ENCODE measurements at places on chromosomes 3 and 15.

DNA sequence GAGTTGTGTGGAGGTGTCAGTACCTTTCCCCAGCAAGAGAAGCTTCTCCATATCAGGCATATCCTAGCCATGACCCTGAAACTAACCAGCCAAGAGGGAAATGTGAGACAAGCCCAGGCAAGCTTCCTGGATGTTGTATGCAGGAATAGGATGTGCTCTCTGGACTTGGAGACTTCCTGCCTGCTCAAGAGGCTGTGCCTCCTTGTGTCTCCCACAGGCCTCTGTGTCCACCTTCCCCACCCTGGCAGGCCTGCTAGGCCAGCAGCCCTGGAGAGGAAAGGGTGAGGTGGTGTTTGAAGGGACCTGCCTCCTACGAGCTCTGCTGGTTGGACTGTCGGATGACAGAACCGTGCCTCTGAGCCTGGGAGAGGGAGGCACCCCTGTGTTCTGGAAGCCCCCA is 2.1 kb upstream of the DYNLT2B start:
- DNase-seq = no peak

DNA sequence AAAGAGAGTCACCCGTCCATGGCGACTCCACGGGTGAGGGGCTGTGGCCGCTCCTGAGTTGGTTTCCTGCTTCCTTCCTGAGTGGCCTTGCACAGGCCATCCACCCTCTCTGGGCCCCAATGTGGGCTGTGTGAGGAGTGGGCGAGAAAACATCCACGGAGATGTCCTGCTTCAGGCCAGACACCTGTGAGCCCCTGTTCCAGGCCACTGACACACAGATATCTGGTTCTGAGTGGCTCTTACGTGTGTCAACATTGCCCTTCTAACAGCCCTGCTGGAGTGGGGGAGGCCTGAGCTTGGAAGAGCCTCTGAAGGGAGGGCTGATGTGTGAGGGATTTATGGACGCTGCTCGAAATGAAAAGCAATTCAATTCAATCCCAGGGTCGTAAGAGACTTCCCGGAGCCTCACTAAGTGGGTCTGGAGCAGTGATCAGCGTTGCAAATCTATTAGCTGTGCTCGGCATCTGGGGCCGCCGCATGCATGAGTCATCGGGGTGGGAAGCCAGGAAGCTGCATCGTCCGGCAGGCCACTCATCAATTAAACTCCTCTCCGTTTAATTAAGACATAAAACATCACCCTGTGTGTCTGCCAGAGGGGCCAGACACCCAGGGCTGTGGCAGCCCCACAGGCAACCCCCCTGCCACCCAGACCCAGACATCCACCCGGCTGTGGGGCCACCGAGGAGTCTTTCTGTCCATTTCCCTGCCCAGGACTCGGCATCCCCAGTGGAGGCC is 20.0 kb upstream of the PRR23E start:
- DNase-seq = no peak

DNA sequence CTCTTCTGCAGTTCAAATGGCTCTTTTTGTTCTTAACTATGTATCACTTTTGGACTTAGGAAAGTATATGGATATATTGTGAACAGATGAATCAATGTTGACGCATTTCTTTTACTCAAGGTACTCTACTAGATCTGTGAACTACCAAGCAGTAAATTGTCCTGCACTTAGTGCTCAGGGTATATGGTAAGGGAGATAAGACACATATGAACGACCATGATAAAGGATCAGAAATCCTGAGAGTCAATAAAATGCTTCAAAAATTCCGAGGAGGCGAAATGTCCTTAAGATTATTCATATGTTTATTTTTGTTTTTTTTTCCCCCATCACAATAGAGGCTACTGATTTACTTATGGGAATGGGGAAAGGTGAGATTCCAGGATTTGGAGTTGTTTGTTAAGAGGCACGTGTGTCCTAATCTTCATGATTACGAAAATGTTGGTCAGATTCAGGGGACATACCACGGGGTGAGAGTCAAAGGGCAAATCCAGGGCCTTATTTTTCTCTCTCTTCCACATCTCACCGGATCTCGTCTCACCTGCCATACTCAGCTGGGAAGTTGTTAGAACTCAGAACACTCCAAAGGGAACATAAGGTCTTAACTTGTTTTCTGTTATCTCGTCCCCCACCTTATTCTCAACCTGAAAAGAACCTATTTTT is 475.1 kb upstream of the TBL1XR1 start:
- no peak for DNase-seq

DNA sequence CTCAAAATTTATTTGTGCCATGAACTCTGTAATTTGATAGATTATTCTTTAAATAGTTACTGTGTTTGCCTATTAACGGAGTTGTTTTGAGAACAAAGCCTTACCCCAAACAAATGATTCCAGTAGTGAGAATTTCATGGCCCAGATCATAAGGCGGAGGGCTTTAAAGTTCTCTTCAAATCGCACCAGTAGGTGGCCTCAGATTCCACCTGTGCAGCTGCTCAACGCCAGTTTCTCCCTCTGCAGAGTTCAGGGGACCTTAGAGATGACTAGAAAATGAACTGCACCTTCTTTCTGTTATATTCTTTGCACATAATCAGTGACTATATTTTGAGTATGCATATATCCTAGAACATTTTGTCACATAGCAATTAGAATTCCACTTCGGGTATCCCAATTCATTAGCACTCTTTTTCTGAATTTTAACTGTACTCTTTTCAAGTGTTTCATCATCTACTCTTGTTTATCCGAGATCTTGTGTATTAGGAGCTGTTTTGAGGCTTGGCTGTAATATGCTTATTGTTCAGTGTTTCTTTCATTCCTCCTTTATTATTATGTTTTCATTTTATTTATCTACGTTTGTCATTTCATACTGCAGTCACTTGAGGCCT is 232.6 kb upstream of the CHRM5 start:
- no peak for DNase-seq

GRCh38 chr3:59254976-59255375 is 205.2 kb upstream of the CFAP20DC start:
- DNase-seq = no peak

DNA sequence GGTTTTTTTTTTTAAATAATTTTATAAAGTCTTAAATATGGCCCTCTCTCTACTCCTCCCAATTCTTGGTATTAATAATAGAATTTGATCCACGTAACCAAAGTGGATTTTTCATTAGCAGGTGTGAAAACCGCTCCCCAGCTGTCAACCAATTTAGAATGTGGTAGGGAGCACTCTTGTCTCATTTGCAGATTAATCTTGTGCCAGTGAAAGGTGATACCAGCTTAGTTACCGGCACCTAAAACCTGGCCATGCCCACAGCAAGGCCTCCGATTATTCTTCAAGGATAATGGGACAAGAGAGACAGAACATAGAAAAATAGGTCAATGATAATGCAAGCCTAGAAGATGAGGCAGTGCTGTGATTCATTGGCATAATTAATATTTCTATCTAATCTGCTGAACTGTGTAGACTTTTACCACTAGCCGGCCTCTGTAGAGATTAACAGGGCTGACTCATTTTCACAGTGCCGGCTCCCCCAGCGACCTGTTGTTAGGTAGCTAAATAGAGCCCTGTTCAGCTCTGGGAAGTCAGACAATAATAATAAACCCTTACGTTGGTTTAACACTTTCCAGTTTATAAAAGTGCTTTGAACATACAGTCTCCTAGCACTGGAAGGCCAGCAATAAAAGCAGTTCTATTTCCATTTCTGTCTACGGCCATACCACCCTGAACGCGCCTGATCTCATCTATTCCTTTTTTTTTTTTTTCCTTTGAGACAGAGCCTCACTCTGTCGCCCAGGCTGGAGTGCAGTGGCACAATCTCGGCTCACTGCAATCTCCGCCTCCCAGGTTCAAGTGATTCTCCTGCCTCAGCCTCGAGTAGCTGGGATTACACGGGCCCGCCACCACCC is 102.9 kb downstream of the SHQ1 start:
- no peak for DNase-seq

DNA sequence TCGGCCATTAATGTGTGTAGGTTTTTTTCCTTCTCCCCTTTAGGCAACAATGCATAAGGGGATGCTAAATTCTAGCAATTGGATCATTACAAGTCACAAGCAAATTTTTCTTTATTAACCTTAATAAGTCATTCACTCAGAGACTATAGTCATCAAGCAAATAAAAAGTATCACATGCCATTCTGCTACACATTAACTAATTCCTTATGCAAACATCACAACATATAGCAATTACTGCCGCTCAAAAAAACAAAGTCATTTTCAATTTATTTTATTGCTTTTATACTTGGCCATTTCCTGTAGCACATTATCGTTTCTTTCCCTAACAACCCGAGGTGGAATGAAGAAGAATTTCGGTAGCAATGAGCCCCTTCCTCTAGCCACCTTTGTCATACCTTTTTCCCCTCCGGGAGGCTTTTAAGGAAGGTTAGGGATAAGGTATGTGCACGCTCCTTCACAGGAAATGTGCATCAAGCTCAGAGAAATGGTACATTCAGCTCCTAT is 421.2 kb downstream of the TIGIT start:
- DNase-seq = no peak

DNA sequence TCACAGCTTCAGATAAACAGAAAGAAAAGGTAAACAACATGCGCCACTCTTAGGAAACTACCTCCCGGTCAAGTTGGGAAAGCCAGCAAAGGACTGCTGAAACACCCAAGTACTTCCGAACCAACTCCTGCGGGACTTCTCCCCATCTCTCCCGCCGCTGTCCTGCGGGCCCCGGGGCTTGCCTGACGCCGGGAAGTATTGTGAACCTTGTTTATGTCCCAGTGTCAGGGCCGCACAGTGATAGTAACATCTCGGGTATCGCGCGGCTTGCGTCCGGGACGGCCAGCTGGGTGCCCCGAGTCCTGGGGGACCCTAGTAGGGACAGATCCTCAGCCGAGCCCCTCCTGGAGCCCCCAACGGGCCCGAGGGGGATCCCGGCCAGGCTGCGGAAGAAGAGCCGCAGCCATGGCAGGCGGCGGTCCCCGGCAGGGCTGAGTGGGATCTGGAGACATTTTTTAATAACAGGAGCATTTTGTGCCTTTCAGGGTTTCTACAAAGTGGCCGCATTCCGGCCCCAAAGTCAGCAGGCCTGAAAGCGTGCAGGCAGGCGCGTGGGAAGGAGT is 756 bp downstream of the CLPX start:
- peak; percentile 74 for DNase-seq

GRCh38 chr3:194344012-194344411 is 7.1 kb downstream of the CPN2 start:
- peak; percentile 49 for DNase-seq

DNA sequence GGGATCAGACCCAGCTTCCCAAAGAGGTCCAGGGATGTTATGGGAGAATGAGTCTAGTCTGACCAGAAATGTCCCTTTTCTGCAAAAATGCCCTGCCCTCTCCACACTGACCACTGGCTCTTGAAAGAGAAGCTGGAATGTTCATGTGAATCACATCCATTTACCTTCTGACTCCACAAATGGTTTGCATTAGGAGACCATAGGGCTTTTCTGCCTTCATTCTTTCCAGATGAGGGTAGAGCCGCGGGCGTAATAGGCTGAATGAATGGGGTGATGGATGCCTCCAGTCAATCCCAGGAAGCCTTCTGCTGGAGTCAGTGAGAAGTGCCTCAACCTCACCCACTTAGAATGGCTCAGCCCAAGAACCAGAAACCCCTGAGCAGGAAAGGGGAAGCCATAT is 47.2 kb upstream of the IREB2 start:
- DNase-seq = no peak

- peak; percentile 25 for DNase-seq
These were observed 65.0 kb upstream of the ATP2B2 start for GRCh38 chr3:10570196-10570946.

DNA sequence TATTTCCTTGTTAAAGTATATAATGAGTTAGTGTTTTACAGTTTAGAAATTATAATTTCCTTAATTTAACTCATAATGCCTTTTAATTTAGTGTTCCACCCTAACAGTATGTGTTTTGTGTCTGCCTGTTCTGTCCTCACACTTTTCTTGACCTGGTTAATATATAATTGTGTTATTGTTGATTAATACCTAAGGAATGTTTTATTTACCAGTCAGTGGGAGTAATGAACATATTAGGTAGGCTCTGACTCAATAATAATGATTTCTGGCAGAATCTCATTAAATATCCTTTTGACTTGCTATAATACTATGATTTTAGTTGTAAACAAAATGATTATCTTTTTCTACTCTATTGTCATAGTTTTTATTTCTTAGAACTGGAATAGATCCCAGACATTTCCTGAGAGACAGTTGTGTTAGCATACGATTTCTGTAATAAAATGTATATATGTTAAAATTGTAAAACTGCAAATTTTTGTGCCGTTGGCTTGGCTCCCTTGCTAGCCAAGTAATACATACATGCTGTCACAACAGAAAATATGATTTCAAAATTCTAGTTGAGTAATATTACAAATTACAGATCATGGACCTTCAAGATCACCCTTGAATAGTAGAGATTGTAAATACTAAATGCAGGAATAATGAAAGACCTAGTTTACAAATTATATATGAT is 51.9 kb downstream of the RASA2 start:
- DNase-seq = no peak

DNA sequence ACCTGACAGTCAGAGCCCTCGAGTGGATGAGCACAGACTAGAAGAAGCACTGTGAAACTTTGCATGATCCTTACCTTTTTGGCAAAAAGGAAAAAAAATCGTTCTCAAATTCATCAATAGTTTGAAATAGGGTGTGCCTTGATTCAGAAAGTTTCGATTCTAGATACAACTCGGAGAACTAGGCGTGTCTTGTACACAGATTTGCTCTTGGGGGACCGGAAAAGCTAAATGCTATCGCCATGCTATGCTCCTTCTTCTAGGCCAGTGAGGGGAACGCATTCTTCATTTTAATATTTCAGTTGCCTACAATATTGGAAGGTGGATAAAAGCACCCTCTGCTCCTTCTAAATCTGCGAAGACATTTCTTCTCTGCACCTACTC is 25.0 kb downstream of the CD86 start:
- no peak for DNase-seq

DNA sequence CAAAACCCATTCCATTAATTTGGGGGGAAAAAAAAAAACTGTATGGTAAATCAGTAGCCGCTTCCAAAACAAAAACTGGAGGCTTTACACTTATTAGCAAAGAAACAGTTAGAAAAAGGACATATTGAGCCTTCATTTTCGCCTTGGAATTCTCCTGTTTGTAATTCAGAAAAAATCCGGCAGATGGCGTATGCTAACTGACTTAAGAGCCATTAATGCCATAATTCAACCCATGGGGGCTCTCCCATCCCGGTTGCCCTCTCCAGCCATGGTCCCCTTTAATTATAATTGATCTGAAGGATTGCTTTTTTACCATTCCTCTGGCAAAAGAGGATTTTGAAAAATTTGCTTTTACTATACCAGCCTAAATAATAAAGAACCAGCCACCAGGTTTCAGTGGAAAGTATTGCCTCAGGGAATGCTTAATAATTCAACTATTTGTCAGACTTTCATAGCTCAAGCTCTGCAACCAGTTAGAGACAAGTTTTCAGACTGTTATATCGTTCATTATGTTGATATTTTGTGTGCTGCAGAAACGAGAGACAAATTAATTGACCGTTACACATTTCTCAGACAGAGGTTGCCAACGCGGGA is 9.4 kb upstream of the RPL24 start:
- peak; percentile 77 for DNase-seq

- no peak for DNase-seq
These were observed 76.7 kb upstream of the RPL35A start for GRCh38 chr3:197873329-197873728.

GRCh38 chr3:102104033-102104432 is 254.7 kb downstream of the NFKBIZ start:
- peak; percentile 74 for DNase-seq

- DNase-seq = no peak
These were observed 36.8 kb upstream of the CNTN3 start for GRCh38 chr3:74651292-74651691.

GRCh38 chr3:46693038-46693891 is at the start of gene ALS2CL:
Gene ALS2CL (minus strand): TSS chr3:46693679. CDS start chr3:46689440, 4,239 bp downstream.
- DNase-seq = peak; percentile 29

All from inflammatory macrophage (primary cell).